LHCN-M2 (cell line): ENCODE measurements at places on chromosomes 6 and 20. TPM values are rescaled to one million over a fixed set of nuclear protein-coding genes. Genes with fewer than 3 reads are reported as not detected.
A peak's percentile ranks its signal among the peaks of the same experiment; 100 is the strongest.

OR2H2 gene
- total RNA-seq, result not detected in 2 replicates

BRD2 gene
- total RNA-seq, result 113 and 125 TPM in 2 replicates

UST gene
- total RNA-seq, result 4.9 and 5.6 TPM in 2 replicates

GRCh38 chr6:158653577-158654354 is 3.9 kb downstream of the SYTL3 start:
- no peak for DNase-seq

DNA sequence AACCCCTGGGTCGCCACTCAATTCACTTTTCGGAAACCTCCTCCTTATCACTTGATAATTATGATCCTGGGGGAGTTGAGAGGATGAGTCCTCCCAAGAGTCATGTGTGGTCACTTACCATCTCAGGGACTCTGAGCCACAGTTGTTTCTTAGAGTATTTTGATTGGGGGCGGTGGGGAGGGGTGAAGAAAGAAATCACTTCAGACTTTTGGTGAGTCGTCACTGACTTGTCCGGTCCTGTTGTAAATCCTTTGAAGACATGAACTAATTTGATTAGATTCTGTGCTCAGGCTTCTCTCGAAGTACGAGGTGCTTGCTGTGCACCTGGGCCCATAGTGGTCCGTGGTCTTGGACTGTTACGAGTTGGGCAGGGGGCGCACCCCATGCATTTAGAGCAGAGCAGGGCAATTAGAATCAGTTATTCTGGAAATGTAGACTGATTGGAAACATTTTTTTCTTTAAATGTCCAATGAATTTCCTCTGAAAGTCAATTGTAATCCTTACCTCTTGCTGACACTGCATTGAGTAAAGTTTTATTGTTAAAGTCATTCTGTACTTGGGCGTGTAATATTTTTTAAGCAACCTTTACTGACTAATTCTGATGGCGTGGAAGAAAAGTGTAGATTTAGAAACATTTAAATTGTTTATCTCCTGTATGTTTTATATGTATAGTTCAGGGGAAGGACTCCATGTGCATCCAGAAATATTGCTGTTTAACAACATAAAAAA is 173.4 kb downstream of the SLC16A10 start:
- peak; percentile 37 for DNase-seq

DNA sequence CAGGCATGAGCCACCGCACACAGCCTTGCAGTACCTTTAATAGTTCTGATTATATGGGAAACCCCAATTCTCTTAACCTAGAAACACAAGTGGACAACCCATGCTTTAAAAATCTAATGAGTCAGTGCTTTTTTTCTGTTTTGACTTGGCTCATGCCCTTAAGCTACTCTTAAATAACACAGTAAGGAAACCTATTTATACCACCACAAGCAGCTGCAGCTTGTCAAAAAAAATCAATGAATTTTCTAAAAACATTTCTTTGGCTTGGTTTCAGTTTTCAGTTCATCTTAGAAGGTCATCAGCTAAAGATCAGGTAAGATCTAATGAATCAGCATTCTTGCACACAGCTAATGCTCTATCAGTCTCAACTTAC is 124.1 kb upstream of the DST start:
- peak; percentile 88 for DNase-seq

GRCh38 chr6:145483191-145483996 is 251.9 kb downstream of the EPM2A start:
- no peak for DNase-seq

GRCh38 chr20:60132162-60132826 is 174.1 kb downstream of the CDH26 start:
- no peak for DNase-seq

GRCh38 chr20:10090588-10091166 is 55.9 kb downstream of the ANKEF1 start:
- peak; percentile 47 for DNase-seq

DNA sequence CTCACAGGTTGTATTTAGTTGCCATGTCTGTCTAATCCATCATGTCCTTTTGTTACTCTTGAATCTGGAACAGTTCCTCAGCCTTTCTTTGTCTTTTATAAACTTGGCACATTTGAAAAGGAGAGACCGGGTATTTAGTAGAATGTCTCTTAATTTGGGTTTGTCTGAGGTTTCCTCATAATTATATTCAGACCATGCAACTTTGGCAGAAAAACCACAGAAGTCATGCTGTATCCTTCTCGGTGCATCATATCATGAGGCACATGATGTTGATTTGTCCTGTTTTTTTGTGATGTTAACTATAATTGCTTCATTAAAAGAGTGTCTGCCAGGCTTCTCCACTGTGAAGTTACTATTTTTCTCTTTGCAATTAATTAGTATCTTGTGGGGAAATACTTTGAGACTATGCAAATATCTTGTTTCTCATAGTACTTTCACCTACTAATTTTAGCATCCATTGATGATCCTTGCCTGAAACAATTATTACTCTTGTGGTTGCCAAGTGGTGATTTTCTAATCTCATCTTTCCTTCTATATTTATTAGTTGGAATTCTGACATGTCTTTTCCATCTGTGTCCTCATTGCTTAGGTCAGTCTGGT is 837.3 kb downstream of the DHX35 start:
- no peak for DNase-seq

- DNase-seq, result peak; percentile 47
These were observed 211.4 kb downstream of the ARHGAP18 start for GRCh38 chr6:129498541-129498940.

- peak; percentile 91 for DNase-seq
These were observed 174.7 kb downstream of the OTOR start for GRCh38 chr20:16922834-16923233.

DNA sequence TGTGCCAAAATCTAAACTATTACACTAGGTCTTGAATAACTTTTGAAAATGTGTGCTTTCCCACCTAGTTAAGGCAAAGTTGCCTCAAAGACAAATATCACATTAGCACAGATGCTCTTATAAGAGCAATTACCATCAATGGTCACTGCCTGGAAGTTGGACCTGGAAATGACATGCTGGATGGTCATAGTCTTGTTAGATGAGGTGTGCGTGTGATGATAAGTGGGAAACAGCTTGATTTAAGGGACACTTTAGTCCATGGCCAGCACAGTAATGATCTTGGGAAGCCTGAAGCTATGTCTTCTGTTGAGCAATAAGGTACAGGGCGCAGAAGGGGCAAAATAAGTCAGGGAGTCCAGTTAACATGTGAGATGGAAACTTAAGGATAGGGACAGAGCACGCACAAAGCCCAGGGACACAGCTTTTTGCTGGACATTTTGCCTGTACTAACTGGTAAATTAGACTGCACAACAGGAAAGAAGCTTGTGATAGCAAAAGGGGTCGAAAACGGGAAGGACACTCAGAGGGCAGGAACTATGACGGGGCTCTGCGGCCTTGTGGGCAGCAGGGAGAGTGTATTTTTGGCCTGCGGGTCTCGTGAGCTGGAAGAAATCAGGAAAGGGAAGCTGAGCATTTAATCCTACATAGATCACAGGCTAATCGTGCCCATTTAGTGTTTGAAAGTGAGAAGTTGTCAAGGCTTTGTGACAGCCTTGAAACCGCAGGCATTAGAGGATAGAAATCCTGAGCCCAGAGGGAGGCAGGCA is 66.7 kb upstream of the BMP2 start:
- DNase-seq, result no peak

- no peak for DNase-seq
These were observed 66.4 kb downstream of the CLIC5 start for GRCh38 chr6:45949256-45949655.

DNA sequence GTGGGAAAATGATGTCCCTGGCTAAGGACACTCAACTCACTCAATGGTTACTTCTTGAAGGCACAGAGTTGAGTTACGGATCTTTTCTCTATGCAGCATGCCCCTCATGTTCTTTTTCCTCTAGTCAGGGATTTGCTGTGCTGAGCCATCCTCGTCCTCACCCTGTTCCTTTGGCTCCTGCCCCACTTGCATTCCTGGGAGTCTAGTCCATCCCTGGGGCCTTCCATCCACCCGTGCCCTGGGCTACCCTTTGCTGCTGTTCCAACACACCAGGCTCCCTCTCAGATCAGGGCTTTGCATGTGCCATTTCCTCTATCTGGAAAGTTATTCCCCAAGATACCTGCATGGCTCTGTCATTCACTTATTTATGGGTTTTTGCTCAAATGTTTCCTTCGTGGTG is 13.3 kb upstream of the KCNG1 start:
- DNase-seq, result no peak
